ENCODE measurements at places on chromosomes 3 and 15.
A peak's percentile ranks its signal among the peaks of the same experiment; 100 is the strongest.

DNA sequence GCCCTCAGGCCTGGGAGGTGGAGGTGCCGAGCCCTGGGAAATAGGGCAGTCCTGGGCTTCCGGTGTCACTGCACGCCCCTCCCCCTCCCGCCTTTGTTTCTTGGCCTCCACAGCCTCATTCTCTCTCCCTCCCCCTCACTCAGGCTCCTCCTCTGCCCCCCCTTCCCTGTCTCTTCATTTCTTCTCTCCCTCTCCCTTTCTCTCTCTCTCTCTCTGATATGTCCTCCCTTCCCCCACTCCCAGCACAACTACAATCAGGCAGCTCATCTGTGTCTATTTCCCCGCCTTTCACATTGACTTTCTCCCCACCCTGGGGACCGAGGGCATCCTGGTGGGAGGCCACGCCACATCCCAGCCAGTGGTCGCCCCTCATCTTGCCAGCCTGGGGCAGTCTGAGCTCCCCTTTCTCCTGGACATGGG is 40.2 kb downstream of the IDH2 start:
- peak; percentile 47 for DNase-seq

DNA sequence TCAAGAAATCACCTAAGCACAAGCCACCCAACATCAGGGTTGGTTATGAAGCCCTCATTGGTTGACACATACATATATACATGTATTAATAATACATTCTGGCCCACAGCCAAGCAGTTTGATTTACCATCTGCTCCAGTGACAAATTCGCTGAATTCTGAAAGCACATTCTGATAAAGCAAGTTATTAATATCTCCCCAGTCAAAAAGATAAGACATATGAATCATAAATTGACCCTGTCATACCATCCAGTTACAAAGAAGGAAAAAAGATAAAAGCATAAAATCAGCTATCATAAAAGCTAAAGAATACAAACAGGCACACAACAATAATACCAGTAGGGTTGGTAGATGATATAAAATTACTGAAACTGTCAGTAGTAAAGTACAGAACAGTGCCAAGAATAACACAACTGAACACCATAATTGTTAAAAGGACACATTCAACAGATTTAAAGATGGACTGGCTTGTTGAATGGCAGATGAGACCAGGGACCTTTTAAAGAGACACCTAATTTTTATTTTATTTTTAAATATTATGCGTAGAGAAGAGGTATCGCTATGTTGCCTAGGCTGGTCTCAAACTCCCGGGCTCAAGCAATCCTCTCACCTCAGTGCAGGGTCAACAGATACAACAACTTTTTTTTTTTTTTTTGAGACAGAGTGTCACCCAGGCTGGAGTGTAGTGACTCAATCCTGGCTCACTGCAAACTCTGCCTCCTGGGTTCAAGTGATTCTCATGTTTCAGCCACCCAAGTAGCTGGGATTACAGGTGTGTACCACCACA is 7.7 kb downstream of the SNX4 start:
- DNase-seq: peak; percentile 53

GRCh38 chr3:149162007-149162406 is 32.6 kb downstream of the HPS3 start:
- no peak for DNase-seq

- DNase-seq: no peak
Measured at GRCh38 chr15:59751552-59752413, 62.7 kb upstream of the BNIP2 start.

DNA sequence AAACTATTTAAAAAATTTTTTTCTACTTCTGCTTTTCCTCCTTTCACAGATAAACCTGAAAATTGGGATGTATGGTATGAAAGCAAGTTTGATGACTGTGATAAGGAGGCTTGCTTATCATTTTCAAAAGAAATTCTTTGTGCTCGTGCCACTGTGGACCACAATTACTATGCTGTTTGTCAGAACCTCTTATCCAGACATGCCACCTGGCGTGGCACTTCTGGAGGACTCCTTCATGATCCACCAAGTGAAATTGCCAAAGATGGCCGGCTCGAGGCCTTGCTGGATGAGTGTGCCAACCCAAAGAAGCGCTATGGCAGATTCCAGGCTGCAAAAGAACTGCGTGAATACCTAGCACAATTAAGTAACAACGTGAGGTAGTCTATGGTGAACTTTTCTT is 17.8 kb downstream of the DIPK2A start:
- DNase-seq: no peak

- no peak for DNase-seq
Measured at GRCh38 chr3:184260724-184261269, 556 bp downstream of the CAMK2N2 start.

GRCh38 chr3:133754455-133754854 is 8.3 kb downstream of the TF start:
- no peak for DNase-seq

GRCh38 chr15:60297047-60297446 is 100.7 kb downstream of the ANXA2 start:
- DNase-seq: no peak

DNA sequence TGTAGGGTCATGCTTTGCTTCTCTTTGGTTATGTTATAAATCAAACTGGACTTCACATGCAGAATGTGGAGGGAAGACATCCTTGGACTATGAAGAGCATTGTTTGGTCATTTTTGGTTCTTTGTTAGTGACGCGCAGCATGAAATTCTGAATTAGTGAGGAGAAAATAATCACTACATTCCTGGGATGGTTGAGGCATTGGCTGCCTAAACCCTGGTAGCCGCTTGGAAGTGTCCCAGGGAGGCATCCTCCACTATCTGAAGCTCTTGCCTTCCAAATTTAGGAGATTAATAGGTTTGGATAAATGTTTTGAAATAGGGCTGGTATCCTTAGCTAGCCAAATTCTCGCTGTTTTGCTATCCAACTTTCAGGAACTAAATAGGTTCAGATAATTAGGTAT is 96.2 kb downstream of the CLSTN2 start:
- DNase-seq: no peak

- DNase-seq: no peak
Measured at GRCh38 chr15:68679961-68680371, 101.2 kb downstream of the CORO2B start.

DNA sequence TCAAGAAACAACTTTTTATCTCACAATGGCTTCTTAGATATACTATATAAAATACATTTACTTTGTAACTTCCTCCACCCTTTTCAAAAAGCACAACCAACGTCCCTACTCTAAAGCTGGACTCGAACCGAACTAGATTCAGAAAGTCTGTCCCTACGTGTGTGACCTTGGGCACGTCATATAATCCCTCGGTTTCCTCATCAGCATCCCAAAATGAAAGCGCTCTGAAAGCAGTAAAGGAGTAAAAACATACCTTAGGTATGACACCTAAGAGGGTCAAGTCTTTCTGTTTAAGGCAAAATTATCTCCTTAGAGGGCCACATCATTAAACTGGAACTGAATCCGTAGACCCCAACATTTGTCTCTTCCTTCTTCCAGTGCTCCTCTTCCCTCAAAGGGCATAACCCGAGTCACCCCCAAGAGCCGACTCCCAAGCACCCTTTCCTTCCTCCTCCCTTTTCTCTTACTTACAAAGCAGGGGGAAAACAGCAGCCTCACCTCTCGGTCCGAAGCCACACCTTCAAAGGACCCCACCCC is 663 bp downstream of the PDCD10 start:
- DNase-seq: peak; percentile 3

- DNase-seq: no peak
Measured at GRCh38 chr3:30518872-30519271, 87.5 kb upstream of the TGFBR2 start.

GRCh38 chr3:170204023-170204472 is 18.2 kb upstream of the PRKCI start:
- DNase-seq: no peak

- DNase-seq: no peak
Measured at GRCh38 chr15:64930019-64930652, 18.4 kb downstream of the ANKDD1A start.

GRCh38 chr15:36673987-36674386 is 94.6 kb downstream of the CDIN1 start:
- no peak for DNase-seq

- DNase-seq: no peak
Measured at GRCh38 chr15:57589754-57590153, 1.9 kb upstream of the MYZAP start.

- peak; percentile 21 for DNase-seq
Measured at GRCh38 chr15:40957581-40958051, 4.3 kb downstream of the CHAC1 start.

DNA sequence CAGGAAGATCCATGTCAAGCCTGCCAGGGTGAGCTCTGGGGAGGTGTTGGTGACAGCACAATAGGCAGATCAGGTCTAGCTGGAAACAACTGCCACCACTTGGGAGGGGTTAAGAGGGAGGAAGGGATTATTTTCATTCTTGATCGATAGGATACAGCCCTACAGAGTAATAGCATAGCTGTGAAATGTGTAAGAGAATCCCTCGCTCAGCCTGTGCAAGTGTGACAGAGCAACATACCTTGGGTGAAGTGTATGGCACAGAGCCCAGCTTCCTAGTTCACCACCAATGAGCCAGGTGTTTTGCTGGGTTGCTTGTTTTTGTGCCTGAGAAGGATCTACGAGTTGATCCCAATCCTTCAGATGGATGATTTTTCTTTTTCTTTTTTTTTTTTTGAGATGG is 9.2 kb upstream of the DCUN1D1 start:
- no peak for DNase-seq

GRCh38 chr3:112654979-112655378 is 14.0 kb upstream of the CCDC80 start:
- no peak for DNase-seq

DNA sequence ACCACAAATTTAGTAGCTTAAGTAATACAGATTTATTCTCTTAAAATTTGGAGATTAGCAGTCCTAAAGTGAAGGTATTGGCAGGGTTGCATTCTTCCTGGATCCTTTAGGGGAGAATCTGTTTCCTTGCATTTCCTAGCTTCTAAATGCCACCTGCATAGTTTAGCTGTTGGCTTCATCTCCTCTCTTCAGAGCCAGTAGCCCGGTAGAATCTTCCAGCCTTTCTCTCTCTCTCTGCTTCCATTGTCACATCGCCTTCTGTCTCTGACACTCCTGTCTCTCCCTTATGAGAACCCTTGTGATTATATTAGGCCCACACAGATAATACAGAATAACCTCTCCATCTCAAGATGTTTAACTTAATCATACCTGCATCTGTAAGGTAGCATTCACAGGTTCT is 21.4 kb downstream of the FAM98B start:
- DNase-seq: no peak

DNA sequence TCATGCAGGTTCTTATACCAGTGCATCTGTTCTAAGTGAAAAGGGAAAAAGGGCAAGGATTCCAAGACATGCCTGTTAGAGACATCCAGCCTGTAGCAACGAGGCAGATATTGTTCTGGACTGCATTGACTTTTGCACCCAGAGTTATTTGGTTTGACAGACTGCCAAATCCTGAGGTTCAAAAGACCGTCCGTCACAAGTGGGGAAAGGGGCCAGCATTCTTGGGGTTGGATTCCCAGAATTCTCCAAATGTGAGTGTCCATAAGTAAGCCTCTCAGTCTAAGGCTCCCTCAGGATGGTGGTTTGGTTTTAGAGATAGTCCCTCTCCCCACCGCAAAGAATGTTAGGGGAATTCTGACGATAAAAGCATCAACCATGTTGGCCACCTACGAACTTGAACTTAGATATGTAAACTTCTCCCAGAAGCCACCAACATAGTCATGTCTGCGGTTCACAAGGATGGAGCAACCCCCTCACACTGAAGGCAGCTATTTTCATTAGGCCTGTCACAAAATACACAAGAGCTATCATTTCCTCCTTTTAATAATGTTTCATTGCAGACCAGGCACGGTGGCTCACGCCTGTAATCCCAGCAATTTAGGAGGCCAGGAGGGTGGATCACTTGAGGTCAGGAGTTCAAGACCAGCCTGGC is 13.6 kb upstream of the LACTB start:
- DNase-seq: peak; percentile 100

DNA sequence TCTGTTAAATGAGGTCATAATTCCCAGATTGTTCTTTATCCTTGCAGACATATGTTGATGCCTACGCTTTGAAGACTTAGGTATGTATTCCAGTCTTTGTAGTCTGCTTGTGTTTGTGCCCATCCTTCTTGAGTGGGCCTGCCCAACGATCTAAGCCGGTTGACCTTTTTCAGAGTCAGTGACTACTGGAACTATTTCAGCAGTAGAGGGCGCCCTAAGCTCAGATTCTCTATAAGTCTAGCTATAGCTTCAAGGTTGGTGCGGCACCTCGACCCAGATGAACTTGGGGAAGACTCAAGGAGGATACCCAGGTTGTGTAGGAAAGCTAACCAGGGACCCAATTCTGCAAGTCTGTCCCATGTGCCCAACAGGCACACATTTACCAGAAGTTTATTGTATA is 228.8 kb upstream of the PPP2R3A start:
- DNase-seq: no peak

- DNase-seq: no peak
Measured at GRCh38 chr15:59332009-59332408, 40.7 kb downstream of the MYO1E start.

- DNase-seq: peak; percentile 78
Measured at GRCh38 chr15:35168464-35168863, 83.4 kb upstream of the NANOGP8 start.
